ENCODE measurements at places on chromosomes 2 and 18.

DNA sequence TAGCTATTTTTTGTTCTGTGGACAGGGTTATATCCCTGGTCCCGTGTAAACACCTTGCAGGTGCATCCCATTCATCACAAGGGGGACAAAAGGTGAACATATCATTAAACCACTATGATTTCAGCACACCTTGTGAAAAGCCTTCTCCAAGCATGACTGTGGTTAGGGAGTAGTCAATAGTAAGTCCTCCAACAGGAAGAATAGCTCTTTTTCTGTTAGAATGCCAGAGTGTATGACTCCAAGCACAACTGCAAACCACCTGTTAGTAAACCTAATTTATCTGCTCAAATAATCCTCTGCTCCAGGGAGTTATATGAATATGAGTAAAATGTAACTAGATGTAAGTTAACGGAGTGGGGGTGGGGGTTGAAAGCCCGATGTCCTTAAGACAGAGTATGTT, 240.5 kb downstream of the AGPS start:
- DNase-seq = no peak

DNA sequence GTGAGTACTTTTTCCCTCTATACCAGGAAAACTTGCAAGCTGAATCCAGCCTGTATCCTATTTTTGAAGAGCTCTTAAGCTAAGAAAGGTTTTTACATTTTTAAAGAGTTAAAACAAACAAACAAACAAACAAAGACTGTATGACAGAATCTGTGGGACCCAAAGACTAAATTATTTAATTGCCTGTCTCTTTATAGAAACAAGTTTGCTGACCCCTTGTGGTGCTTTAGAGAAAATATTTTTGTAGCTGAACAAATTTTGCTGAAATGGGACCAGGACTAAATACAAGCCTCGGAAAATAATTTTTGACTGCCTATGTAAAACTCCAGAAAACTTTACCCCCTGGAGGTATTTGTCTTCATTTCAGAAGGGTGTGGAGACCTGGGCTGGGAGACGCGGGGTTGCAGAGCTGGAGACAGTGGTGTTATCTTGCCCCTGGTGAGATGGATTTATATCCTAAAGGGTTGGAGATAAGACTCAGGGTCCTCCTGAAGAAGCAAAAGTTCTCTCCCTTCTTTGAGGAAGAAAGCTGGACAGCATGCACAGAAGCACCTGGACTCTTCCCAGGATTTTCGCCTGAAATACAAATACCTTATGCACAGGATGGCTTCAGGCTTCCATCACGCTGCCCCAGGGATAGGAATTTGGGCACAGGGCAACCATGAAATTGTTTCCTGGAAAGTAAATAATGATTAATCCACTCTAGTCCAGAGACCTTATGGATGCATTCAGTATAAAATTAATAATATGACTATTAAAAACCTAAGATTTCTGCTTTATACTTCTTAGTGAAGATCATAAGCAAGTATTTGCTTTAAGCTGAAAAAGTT, 54.3 kb downstream of the TMX3 start:
- DNase-seq = peak; percentile 31

DNA sequence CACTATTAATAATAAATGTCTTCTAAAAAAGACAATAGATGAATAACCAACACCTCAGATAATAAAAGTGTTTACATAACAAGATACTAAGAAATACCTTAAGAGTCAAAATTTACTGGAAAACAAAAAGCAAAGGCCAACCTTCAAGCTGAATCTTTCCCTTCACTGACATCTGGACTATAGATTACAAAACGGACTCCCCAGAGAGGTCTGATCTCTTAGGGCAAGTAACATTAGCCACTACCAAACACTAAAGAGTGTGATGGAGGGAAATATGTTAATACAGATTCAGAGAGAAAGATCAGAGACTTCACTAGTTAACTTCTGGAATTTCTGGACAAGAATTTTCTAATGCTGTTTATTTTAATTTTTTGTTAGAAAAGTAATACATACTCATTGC, 13.9 kb downstream of the CLASP1 start:
- no peak for DNase-seq

GRCh38 chr2:142710336-142710735, 167.1 kb upstream of the KYNU start:
- DNase-seq = no peak

DNA sequence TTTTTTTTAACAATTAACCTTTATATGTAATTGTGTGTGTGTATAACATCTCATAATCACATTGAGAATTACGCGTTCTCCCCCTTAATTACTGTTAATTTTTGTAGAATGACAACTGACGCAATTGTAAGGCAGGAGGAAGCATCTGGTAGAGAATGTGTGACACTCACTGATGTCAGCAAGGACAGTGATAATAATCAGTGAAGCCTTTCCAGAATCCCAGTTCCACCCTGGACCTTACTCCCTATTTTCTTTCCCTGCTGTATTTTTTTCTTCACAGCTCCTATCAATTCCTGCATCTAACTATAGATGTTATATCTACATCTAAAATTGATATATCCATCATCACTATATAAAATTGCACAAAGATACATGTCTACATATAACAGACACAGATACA, 16.1 kb upstream of the STRN start:
- DNase-seq = no peak

Measured in SHP77 (cell line).